ENCODE measurements at places on chromosomes 5 and 9.

- no peak for DNase-seq
Measured at GRCh38 chr5:171537070-171537849, 117.8 kb downstream of the FGF18 start.

DNA sequence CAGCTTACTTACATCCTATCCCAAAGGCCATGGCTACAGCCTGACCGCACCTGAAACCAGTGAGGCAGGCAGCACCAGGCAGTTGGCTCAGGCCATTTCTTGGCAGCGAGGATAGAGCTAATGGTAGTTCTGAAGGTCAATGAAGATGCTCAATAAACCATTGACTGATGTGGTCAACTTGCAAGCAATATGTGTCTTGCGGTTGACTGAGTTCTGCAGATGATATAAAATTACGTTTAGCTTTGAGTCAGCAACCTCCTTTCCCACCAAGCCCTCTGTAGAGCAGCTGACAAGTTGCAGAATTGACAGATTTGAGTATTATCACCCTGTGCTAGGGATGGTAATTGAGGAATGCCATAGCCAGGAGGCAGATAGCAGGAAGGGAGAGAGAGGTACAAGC is 189.0 kb upstream of the PUM3 start:
- no peak for DNase-seq

- DNase-seq: no peak
Measured at GRCh38 chr9:13033959-13034693, 245.4 kb downstream of the MPDZ start.

- no peak for DNase-seq
Measured at GRCh38 chr5:85512896-85513295, 1104.8 kb upstream of the COX7C start.

- no peak for DNase-seq
Measured at GRCh38 chr5:55908804-55909203, 57.6 kb downstream of the IL31RA start.

GRCh38 chr9:27784847-27785713 is 211.8 kb upstream of the C9orf72 start:
- peak; percentile 68 for DNase-seq

GRCh38 chr9:123389070-123389469 is 33.1 kb downstream of the CRB2 start:
- no peak for DNase-seq

- peak; percentile 33 for DNase-seq
Measured at GRCh38 chr9:71587576-71588362, 180.5 kb downstream of the CEMIP2 start.

DNA sequence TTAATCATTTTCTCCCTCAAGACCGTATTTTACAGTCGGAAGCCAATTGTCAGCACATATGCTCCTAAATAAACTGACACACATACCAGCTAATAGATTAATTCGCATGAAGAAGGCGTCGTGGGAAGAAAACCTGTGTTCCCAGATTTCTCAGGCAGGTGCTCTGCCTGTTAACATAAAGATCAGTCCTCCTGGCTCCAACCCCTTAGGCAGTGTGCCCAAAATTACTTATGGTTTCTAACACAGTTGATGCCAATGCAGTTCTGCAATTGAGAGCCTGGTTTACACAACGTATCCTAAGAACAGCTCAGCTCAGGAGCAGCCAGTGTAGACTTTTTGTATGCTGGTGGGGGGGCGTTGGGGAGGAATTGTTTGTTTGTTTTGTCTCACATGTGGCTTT is 208.3 kb downstream of the ENC1 start:
- DNase-seq: peak; percentile 27

- DNase-seq: peak; percentile 78
Measured at GRCh38 chr9:22079873-22080341, 70.8 kb upstream of the CDKN2B start.

Measured in epithelial cell of prostate (primary cell).